MG63 (cell line): ENCODE measurements at places on chromosomes 12 and 14. TPM values are rescaled to one million over a fixed set of nuclear protein-coding genes. Genes with fewer than 3 reads are reported as not detected.

The RDH16 gene
- not detected in 2 replicates for total RNA-seq

The C12orf60 gene
- 0.42 and 2.2 TPM in 2 replicates for total RNA-seq

The TAS2R42 gene
- not detected in 2 replicates for total RNA-seq

The LMNTD1 gene
- not detected in 2 replicates for total RNA-seq

The AKAP6 gene
- total RNA-seq: 1.7 TPM in 1 of 2 replicates, not detected in the other

The TAS2R10 gene
- not detected in 2 replicates for total RNA-seq

The PZP gene
- total RNA-seq: not detected in 2 replicates

The SERPINA12 gene
- total RNA-seq: not detected in 2 replicates

The TAS2R8 gene
- not detected in 2 replicates for total RNA-seq

The FGD4 gene
- 3.1 and 9.3 TPM in 2 replicates for total RNA-seq

The SLC7A8 gene
- total RNA-seq: 0.13 and 8.4 TPM in 2 replicates

The IL31 gene
- not detected in 2 replicates for total RNA-seq
